Stimulated activated CD4-positive, alpha-beta T cell treated with anti-CD3 and anti-CD28 coated beads, Interleukin-2, amount 100 ng/mL, for 48 hours (primary cell): ENCODE measurements at places on chromosomes 2 and 18.

GRCh38 chr18:693466-694187 is 18.8 kb downstream of the ENOSF1 start:
- DNase-seq = no peak

GRCh38 chr2:191167766-191168165 is 17.0 kb upstream of the STAT4 start:
- no peak for DNase-seq

GRCh38 chr18:75735291-75735690 is 307.8 kb upstream of the SMIM21 start:
- DNase-seq = no peak

DNA sequence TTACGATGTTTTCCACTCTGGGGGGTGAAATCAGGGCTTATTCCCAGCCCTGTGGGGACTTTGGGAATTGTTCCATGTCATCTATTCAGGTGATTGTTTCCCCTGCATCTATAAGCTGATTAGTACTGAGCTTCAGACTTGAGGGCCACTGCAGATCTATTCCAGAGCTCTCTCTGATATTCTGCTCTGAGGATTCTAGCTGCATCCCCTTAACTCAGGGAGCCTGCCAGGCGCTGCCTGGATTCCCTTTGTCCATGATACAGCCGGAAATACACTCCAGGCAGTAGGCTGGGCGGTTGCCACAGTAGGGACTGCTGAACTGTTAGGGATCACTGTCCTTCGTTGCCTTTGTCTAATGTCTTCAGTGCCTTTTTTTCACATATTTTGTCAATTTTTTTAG is 31.3 kb downstream of the PTRHD1 start:
- DNase-seq = no peak

- peak; percentile 49 for DNase-seq
Measured at GRCh38 chr2:236177604-236177966, 9.4 kb upstream of the GBX2 start.
